Chondrocyte (in vitro differentiated cells): ENCODE measurements at places on chromosomes 16 and 17. TPM values are rescaled to one million over a fixed set of nuclear protein-coding genes. Genes with fewer than 3 reads are reported as not detected.

The NLRP1 gene
- total RNA-seq, result 24.7 to 37.2 TPM (median 24.8 TPM) in 3 replicates

The C16orf74 gene
- 0.82 to 1.6 TPM (median 1.0 TPM) in 3 replicates for total RNA-seq

DNA sequence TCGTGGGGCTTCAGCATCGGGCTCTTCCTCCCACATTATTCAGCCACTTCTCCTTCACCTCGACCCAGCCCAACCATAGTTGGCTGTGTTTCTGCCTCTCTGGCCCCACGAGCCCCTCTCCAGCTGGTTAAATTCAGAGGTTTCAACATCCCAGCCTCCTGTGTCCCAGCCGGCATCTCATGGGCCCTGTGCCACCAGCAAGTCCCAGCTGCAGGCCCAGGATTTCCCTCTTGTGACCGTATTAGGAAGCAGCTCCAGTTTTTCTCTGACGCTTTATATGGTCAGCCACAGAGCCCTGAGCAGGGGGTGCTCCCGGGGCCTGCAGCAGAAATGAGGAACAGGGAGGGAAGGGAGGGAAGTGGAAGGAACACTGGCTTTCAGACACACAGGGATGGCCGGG lies 27.4 kb downstream of the MYH11 start:
- no peak for DNase-seq
- H3K4me1 ChIP-seq, result peaks cover 5% of the 10 kb centered on the region
- peaks cover 5% of the 10 kb centered on the region for H3K36me3 ChIP-seq
- H3K4me3 ChIP-seq, result no peak overlapping the region

GRCh38 chr16:81143921-81144471 lies 47.8 kb upstream of the GCSH start:
- H3K36me3 ChIP-seq, result no peaks in the 10 kb centered on the region
- H3K27ac ChIP-seq, result no peak overlapping the region

DNA sequence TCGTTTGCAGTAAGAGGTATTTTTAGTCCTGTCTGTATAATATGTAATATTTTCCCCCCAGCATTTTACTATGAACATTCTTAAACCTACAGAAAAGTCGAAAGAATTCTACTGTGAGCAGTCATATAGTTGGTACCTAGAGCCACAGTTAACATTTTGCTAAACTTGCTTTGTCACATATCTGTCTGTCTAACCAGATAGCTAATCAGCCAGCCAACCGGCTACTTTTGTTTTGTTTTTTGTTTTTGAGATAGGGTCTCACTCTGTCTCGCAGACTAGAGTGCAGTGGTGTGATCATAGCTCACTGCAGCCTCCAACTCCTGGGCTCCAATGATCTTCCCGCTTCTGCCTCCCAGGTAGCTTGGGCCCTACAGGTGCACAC lies 73.3 kb downstream of the ABCC1 start:
- peak overlapping the region; percentile 97 for H3K27ac ChIP-seq
- no peak overlapping the region for H3K4me3 ChIP-seq
- DNase-seq, result no peak
- peaks cover 88% of the 10 kb centered on the region for H3K4me1 ChIP-seq
- no peaks in the 10 kb centered on the region for H3K27me3 ChIP-seq

DNA sequence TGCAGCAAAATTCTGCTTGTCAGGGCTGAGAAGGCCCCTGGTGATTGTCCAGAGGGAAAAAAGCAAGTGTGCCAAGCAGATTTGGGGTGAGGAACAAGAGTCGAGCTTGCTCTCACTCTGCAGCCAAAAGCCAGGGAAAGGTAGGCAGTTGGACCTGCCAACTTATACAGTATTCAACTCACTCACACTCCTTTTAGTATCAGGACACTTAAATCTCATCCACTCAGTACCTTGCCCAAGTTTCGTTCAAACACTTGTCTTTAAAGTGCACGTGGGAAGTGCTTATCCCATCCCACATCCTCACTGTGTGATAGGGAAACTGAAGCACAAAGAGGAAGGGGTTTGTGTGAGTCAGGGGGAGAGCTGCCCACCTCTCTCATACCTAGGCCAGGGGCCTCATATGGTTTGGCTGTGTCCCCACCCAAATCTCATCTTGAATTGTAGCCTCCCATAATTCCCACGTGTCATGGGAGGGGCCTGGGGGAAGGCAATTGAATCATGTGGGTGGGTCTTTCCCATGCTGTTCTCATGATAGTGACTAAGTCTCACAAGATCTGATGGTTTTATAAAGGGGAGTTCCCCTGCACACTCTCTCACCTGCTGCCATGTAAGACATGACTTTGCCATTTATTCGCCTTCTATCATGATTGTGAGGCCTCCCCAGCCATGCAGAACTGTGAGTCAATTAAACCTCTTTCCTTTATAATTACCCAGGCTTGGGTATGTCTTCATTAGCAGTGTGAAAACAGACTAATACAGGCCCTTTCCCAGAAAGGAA lies 25.6 kb upstream of the CES5A start:
- no peaks in the 10 kb centered on the region for H3K4me1 ChIP-seq
- DNase-seq, result no peak
- H3K4me3 ChIP-seq, result no peak overlapping the region
- peaks cover 2% of the 10 kb centered on the region for H3K27me3 ChIP-seq
- H3K27ac ChIP-seq, result no peak overlapping the region

The KRTAP3-2 gene
- not detected in 3 replicates for total RNA-seq

- H3K27me3 ChIP-seq, result no peaks in the 10 kb centered on the region
- H3K27ac ChIP-seq, result no peak overlapping the region
- H3K4me1 ChIP-seq, result peaks cover 32% of the 10 kb centered on the region
- no peak for DNase-seq
- H3K36me3 ChIP-seq, result no peaks in the 10 kb centered on the region
Observed at GRCh38 chr17:7356072-7356549, 1.2 kb downstream of the TMEM95 start.
